ENCODE measurements at places on chromosomes 1 and 21.

GRCh38 chr1:206847946-206848345, 17.5 kb upstream of the IL20 start:
- DNase-seq = no peak

DNA sequence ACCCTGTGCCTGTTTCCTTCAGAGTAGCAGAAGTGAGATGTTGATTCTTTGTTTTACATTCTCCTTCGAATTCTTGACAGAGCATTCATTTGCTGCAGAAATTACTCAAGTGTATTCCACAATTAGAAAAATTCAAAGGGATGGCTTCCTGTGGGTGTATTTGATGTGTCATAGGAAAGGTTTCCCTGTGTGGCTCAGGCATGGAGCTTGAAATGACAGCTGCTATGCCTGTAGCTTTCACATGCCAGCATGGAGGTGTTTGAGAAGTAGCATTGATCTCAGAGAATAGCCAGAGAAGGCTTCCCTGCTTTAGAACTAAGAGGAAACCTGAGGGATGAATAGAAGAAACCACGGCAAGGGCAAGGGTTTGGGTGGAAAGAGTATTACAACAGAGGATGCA, 317.2 kb upstream of the DEPDC1 start:
- no peak for DNase-seq

DNA sequence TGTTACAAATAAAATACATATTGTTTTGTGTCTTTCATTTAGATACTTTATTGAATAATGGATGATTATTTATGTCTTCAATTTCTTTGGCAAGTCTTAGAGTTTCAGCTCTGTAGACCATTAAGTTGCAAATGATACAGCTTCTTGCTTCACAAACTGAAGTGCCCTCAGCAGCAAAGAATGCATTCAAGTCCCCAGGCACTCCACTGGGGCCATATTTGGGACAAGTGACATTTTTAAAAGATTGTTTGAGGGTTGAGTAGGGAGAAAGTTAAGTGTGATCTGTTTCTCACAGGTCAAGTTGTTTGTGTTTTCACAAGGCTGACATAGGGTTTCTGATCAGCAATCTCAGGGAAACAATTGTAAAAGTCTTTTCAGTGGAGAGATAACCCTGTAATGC, 400.7 kb downstream of the PLA2G4A start:
- DNase-seq = no peak

- DNase-seq = no peak
These were observed 31.4 kb upstream of the KAZN start for GRCh38 chr1:14567056-14567455.

- DNase-seq = no peak
These were observed 224.2 kb upstream of the RUNX1 start for GRCh38 chr21:35273333-35273732.

- DNase-seq = no peak
These were observed 90.1 kb downstream of the TMEM53 start for GRCh38 chr1:44584167-44584566.

DNA sequence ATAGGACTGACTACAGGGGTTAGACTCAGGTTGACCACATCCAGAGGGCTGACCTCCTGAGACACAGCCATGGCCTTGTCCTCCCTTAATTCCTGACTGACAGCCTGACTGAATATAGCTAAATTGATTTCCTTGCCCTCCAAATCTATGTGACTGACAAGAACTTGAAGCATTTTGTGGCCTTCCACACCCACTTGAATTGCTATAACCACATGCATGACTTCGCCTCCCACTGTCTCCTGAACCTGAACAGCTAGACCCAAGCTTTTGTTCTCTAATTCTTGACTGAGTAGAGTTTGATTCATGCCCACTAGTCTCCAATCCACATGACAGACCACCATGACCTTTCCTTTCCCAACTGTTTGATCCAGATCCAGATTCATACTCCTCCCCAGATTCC, 3.1 kb downstream of the FLG2 start:
- DNase-seq = no peak

- DNase-seq = no peak
These were observed 684 bp downstream of the SLC2A1 start for GRCh38 chr1:42957880-42958487.

- no peak for DNase-seq
These were observed at the start of gene USH2A for GRCh38 chr1:216422821-216423520. TSS of gene USH2A (minus strand) at chr1:216423448. CDS start at chr1:216422336, 1,112 bp downstream.
